ENCODE measurements at places on chromosomes 2 and 18.

- DNase-seq, result peak; percentile 14
Measured at GRCh38 chr2:225002656-225003045, 39.6 kb downstream of the DOCK10 start.

DNA sequence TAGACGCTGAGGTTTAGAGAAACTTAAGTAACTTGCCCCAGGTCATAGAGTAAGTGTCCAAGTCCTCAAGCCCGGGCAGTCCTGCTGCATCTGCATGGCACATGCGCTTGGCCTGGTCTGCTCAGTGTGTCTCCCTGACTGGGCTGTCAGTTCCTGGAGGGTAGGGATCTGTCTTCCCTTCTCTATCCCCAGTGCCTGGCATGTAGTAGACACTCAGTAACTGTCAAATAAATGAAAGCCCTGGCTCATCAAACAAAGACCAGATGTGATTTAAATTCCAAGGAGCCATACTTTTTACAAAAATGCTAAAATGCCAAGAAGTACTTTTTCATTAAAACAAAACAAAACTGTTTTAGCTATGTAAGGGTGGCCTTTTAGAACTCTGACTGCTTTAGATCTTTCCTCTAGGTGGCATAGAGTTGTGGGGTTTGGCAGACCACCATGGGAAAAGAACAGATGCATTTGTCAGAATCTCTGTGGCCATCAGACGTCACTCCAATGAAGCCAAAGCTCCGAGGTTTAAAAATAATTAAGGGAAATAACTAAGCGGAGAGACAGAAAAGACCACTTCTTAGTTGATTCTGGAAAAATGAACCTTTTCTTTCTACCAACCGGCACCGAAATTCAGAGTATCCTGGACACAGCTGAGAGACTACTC, 34.0 kb downstream of the EPAS1 start:
- peak; percentile 20 for DNase-seq

GRCh38 chr2:227031379-227031778, 132.6 kb downstream of the COL4A4 start:
- no peak for DNase-seq

GRCh38 chr18:75393721-75394120, 33.8 kb downstream of the SMIM21 start:
- DNase-seq, result no peak

DNA sequence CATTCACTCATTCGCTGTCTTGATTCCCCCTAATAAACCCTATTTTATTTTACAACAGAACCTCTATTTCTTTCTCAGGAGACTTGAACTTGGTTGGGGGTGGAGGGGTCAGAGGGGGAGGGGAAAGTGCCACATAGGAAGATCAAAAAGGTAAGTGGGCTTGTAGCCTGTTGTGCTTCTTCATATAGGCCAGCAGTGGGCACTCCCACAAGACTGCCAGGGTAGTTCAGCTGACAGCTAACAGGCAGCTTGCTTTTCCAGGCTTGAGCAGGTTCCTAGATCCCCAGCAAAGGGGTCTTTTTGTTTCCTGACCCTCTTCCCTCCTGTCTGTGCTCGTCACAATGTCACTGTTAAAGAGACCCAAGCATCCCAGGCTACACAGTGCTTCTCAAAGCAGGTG, 829 bp upstream of the KIAA2012 start:
- peak; percentile 14 for DNase-seq

GRCh38 chr2:100476606-100477005, 6.3 kb downstream of the NMS start:
- DNase-seq, result no peak

DNA sequence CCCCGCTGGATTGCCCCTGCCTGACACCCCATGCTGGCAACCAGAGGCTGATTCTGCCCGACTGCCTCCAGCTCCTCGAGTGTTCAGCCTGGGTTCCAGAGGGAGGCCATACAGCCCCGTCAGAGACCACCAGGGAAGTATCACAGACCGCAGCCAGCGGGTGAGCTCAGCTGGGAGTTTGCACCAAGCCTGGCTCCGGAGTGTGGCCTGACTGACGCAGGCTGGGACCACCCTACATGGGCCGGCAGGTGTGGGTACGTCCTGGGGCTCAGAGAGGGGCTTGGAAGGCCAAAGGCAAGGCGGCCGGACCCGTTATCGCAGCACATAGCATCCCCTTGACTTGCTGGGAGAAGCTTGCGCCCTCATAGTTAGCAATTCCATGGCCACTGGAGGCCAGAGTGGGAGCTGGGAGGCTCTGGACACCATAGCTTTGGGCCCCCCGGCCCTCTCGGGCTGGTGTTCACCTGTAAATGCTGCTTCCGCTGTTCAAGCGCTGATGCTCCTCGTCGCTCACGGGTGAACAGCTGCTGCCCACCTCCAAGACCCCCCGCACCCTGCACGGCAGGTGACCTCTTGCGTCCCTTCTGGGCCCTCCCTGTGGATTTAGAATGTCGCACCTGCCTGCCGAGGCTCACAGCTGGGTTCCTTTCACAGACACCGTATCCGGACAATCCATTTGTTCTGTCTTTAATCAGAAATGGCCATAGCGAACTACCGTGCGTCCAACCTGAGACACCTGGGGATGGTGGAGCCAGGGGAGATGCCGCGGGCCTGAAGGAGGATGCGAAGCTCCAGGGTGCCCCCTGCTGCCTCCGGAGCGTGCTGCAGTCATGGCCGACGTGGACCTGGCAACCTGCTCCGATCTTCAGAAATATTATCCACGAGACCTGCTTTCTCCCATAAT, 31.2 kb upstream of the SLC66A3 start:
- peak; percentile 44 for DNase-seq

DNA sequence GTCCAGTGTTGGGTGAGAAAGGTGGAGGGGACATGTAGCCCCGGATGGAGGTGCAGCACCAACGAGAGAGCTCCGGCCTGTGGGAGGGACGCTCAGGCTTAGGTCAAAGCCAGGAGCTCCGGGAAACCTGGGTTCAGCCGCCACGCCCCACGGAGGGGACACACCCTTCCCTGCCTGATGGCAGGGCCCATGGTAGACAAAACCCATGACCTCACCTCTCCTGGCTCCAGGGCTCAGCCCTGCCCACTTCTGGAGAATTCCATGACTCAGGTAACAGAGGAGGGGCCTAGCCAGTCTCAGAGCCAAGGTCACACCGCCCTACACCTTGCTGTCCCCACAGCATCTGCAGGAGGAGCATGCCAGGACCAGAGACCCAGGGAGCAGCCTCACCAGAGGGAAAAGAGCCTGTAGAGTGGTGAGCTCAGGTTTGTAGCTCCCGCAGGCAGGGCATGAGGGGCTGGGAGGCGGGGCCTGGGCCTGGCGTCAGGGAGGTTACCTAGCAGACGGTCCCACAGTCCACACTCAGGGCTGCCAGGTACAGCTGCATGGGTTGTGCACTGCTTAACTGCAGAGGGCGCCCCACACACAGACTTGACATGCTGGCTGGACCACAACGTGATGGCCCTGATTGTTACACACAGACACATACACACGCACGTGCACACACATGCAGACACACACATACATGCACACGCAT, 70.8 kb upstream of the SMAD7 start:
- peak; percentile 68 for DNase-seq

DNA sequence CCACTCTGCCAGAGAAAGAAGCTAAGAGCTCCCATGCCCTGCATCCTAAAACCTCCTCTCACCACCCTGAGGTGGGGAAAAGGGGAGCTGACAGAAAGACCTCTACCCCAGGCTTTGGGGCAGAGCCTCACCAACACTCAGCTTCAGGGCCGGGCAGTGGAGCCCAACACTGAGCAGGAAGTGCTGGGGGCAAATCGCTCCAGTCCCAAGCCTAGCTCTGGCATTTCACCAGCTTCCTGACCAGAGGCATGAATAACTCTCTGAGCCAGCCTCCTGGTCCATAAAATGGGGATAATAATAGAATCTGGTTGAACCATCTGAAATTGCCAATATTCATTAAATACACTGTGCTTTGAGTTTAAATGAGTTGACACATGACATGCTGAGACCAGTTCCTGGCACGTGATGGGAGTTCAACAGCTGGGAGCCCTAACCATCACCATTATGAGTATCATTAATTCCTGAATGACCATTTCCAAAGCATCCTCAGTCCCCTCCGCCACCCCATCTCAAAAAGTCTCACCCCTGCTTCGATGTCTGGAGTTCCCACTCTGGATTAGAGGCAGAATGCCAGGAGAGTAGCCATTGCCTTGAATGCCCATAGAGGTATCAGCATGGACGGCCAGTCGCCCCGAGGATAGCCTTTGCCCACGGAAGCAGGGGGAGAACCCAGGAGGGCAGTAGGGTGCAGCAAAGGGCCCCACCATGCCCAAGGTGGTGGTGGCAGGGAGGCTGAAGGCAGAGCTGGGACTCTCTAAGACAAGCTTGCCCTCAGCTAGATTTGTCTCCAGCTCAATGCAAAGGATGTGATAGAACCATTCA, 153.4 kb downstream of the TNS1 start:
- DNase-seq, result no peak

DNA sequence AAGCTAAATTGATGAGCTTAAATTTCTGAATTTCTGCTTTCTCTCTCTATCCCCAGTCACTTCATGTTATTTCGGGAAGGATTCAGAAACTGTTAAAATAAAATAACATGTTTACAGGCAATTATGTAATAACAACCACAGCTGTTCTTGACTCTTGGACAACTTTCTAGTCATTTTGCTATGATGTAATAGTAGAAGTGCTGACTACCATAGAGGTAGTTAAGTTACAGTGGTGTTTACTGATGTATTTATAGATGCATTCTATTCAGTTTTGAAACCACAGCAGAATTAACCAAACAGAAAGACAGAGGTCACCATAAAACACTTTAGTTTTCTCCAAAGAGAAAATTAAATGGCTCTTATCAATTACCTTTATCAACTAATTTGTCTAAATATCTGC, 1292.0 kb upstream of the CHAC2 start:
- no peak for DNase-seq

- peak; percentile 23 for DNase-seq
Measured at GRCh38 chr2:204407204-204408014, 137.9 kb upstream of the PARD3B start.

DNA sequence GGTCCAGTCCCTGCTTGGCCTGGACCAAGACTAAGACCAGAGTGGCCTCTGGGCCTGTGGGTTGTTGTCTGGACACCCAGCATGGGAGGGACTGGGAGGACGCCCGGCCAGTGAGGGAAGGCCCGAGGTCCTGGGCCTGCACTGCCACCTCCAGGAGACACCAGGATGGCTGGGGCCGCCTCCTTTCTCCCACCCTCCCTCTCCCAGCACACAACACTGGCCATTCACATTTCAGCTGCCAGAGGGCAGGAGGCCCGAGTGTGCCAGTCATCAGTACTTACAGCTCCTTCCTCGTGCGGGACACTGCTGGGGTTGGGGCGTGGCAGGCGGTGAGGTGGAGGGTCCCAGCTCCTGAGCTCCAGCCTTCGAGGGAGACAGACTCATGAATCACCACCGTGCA, 133.5 kb downstream of the ASB1 start:
- no peak for DNase-seq

DNA sequence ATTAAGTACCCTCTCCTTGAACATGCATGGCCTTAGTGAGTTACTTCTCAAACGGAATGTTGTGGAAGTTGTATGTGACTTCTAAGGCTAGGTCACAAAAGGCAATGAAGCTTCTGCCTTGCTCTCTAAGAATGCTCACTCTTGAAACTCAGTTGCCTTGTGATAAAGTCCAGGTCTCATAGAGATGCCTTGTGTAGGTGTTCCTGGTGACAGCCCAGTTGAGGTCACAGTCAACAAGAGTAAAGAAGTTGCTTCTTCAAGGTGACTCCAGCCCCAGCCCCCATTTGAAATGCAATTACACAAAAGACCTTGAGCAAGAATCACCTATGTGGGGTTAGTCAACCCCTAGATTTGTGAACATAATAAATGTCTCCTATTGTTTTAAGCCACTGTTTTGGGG, 35.6 kb downstream of the PTPN2 start:
- DNase-seq, result no peak

- no peak for DNase-seq
Measured at GRCh38 chr2:95359031-95359430, 43.5 kb upstream of the FAHD2A start.

DNA sequence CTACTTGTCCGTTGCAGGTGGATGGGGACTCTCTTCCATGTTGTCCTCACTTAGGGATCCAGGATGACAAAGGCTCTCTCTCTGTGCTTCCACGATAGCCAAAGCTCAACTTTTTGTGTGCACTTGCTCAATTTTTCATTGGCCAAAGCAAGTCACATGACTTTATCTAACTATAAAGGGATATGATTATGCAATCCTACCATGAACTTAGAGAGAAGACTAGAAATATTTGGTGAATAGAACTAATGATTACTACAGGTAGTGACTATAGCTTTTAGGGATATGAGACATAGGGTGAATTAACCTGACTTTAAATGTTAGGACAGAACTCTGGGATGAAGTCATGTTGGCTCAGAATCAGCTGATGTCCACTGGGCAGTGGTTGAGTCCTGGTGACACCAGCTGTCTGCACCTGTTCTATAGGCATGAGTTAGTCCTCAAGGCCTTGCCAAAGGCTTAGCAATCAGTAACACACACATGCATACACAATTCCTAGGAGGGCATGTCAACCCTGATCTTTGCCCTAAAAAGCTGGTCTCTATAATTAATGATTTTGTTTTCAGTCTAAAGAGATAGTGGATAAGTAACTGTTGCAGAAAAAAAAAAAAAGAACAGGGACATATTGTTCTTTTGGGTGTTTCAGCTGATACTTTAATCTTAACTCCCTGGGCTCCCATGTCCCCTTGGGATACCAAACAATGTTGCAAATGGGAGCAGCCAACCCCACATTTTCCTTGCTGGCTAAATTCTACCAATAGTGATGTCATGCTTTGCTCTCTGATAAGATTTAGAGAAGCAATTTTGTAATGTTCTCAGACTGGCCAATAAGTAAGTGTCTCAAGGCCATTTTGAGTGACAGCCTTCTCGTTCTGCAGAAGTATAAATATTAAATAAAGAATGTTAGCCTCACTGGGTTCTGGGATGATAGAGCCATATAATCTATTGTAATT, 12.5 kb upstream of the HK2 start:
- DNase-seq, result no peak

DNA sequence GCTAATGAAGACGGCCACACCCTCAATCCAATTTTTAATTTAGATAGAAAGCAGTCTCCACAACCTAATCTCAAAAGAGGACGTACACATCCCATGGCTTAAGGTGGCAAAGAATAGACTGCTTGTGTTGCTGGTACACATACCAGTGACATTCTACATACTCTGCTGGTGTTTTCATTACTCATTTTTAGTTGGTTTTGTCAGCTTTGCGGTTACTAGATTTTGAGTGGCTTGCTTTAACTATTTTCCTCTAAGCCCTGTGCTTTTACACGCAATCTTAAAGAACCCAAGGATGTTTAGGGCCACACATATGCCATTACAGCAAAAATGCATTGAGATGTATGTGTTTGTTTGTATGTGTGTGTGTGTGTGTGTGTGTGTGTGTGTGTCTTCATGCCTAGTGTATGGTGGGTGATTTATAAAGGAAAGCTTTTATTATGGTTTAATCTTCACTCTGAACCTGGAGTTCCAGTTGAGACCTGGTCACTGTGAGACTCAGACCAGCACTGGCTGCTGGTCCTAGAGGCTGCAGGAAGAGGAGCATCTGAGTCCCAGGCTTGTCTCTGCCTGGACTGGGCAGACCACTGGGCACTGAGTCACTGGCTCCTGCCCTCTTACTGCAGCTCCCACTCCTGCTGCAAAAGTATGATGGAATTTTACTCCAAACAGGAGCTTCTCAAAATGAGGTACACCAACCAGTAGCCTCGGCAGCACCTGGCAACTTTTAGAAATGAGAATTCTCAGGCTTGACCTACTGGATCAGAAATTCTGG, 415.9 kb downstream of the NBAS start:
- DNase-seq, result no peak

Data from NCI-H526 (cell line).